Suppressor macrophage (primary cell): ENCODE measurements at places on chromosomes 2 and 18.

DNA sequence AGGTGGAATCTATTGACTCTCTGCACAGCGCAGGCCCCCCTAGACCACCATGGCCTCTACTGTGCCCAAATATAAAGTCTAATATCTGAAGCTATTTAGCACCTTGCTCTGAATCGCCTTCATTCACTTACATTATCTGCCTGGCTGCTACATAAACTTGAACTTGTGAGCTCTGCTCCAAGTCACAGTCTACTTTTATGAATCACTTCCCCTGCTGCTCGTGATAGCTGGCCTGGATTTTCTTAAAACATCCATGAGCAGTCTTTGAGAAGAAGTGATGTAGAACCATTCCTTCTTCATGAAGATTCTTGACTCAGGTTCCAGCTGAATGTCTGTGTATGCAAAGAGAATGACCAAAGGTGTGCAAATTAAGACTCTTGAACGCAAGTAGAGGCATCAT is 359.5 kb downstream of the RND3 start:
- no peak for DNase-seq

GRCh38 chr2:226837787-226838603 is 2.1 kb downstream of the RHBDD1 start:
- DNase-seq, result no peak

- DNase-seq, result no peak
Measured at GRCh38 chr2:152251211-152251610, 75.6 kb upstream of the STAM2 start.

GRCh38 chr2:86634352-86634751 is 10.7 kb upstream of the RNF103 start:
- DNase-seq, result no peak

DNA sequence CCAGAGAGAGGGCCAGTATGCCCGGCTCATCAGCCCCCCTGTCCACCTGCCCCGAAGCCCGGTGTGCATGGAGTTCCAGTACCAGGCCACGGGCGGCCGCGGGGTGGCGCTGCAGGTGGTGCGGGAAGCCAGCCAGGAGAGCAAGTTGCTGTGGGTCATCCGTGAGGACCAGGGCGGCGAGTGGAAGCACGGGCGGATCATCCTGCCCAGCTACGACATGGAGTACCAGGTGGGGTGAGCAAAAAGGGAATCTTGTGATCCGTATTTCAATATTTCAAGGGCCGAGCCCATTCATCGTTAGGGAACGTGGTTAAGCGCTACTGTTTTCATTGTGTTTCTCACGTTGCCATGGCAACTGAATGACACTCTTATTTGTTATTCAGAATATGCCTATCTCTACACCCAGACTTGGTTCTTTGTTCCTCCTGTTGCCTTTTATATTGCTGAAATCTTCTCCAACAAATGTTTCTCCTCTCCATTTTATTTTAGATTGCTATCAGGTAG is 81.5 kb downstream of the NRP2 start:
- DNase-seq, result peak; percentile 38

DNA sequence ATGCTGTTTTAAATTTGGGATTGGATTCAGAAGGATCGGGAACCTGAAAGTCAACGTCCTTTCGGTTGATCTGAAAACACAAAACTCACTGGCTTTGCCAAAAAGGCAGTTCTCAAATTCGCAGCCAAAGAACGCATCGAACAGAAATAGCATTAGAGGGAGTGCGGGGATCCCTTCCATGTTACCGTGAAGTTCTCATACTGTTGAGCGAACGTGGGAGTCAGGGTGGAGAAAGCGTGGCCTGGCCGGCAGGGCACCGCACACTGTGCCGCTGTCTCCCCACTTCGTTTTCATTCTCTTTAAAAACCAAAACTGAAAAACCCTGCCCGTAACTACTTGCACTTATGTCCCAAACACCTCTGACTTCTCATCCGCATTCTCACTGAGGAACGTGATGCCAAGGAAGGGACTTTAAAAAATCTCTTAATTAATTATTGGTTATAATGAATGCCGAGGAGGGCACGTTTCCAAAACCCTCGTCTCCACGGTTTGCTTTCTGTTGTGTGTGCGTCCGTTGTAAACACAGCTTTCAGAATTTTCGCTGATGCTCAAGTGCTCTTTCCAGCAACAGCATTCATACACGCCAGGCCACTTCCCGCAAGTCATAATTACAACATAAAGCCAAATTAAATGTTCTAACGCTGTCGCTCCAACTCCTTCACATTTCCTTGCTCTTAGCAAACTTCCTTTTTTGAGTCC is 60.9 kb upstream of the TWIST2 start:
- no peak for DNase-seq

DNA sequence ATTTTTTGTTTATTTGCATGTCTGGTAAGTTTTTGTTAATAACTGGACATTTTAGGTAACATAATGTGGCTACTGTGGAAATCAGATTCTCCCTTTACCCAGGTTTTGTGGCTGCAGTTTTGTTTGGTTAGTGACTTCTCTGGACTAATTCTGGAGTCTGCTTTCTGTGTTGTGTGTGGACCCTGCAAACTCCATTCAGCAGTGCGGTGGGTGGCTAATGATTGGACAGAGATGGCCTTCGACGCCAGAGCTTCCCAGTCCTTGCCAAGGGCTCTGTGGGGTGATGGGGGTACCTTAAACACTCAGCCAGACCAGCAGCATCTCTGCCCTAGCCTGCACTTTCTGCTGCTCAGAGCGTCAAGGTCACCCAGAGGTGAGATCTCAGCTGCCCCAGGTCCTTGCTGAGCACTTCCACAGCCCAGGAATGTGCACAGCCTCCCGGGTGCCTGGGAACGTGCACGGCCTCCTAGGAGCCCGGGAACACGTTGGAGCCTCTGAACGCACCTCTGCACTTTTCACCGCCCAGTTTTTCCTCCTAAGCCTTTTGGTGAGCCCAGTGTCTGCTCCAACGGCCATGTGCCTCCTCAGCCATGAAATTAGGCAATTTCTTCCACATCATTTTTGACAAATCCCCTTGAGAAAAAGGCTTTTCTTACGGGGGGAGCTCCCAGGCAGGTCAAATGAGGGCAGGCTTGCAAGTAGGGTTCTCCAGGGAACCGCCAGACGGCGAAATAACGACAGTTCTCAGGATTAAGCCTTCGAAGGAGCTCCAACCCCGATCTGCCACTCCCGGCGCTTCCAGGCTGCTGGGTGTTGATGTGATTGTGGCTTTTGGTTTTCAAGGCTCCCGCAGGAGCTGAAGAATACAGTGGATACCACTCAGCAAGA is 35.2 kb upstream of the KLF11 start:
- no peak for DNase-seq

GRCh38 chr2:128493880-128494279 is 175.2 kb upstream of the HS6ST1 start:
- no peak for DNase-seq

DNA sequence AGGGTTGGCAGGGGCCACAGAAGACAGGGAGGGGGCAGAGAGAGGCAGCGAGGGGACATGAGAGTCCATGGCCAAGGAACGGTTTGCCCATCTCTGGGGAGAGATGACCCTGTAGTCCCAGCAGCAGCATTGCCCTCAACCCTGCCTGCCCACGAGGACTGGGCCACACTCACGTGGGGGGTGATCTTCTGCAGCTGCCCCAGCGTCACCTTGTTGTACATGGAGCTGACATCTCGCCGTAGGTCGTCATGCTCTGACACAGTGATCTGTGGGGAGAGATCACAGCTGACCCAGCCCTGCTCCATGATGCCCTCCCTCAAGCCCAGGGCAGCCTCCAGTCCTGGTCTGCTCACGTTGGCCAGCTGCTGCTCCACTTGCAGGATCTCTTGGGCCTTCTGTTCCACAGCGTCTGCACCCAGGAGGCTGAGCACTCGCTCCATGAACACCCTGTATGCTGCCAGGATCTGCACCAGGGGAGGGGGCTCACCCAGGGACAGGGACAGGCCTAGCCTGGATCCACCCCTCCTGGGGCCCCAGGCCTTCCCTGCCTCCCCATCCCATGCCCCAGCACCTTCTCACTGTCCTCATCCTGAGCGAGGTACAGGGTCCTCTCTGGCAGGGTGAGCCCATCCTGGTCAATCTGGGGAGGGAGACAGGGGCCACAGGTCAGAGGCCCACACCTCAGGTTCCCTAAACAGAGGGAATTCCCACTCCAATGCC is 2.8 kb downstream of the ECEL1 start:
- no peak for DNase-seq

GRCh38 chr18:48072428-48073204 is 142.2 kb upstream of the SMAD2 start:
- DNase-seq, result no peak

GRCh38 chr18:38933322-38933721 is 1367.7 kb upstream of the CELF4 start:
- no peak for DNase-seq

DNA sequence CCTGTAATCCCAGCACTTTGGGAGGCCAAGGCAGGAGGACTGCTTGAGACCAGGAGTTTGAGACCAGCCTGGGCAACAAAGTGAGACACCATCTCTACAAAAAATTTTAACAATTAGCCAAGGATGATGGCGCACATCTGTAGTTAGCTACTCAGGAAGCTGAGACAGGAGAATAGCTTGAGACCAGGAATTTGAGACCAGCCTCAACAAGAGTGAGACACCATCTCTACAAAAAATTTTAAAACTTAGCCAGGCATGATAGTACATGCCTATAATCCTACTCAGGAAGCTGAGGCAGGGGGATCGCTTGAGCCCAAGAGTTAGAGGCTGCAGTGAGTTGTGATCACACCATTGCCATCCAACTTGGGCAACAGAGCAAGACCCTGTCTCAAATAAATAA is 7.0 kb downstream of the MEMO1 start:
- DNase-seq, result no peak
